ENCODE measurements at places on chromosomes 1 and 21.

DNA sequence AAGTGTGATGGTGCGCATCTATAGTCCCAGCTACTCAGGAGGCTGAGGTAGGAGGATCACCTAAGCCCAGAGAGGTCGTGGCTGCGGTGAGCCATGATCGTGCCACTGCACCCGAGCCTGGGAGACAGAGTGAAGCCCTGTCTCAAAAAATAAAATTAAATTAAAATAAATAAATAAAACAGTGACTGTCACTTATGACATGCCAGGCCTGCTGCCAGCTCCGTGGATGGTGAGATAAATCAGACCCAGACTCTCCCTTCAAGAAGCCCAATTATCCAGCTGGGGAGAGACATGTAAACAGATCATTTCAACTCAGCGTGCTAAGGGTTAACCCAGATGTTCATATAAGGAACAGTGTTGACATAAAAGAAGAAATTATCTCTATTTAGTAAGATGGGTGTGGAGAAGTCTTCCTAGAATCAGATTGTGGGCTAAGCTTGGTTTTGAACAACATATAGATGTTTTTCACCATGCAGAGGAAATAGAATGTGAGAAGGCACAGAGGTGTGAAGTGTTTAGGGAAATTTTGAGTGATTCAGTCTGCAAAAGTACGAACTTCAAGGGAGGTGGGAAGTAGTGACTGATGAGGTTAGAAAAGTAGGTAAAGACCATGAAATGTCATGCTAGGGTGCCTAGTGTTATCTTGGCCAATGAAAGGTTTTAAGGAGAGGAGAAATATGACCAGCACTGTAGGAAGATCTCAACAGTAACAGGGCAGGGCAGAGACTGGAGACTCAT lies 18.3 kb downstream of the YARS1 start:
- no peak for DNase-seq

DNA sequence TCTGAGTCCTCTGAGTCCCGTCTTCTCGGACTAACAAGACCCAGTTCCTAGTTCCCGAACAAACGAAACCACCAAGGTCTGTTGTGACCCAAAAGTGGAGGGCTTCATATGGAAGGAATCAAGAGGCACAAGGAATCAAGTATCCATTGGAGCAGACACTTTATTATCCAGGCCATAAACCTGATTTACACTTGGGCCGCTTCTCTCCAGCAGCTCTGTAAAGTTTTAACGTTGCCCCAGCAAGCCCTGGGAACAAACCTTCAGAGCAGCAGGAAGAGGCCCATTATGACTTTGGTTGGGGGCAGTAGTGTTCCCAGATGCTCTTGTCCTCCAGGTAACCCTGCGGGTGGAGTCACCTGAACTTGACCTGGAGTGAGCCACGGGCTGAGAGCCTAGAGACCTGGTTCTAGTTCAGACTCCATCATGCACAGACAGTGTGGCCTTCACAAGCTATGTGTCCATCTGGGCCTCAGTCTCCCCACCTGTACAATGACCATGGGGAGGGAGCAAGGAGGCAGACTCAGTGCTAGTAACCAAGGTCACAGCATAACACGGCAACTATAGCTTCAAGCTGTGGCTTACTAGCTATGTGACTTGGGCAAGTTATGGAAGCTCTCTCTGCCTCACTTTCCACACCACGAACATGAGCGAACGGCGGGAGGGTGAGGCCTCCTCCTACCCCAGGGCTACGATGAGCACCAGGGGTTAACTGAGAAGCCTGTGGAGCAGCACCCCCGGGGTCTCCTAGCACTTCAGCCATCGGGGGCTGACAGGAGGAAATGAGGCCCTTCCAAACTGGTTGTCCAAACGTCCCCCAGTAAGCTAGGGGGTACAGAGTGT lies 95.7 kb downstream of the GLIS1 start:
- DNase-seq: no peak

- no peak for DNase-seq
Observed at GRCh38 chr1:29136391-29136915, 12.8 kb upstream of the TMEM200B start.

- no peak for DNase-seq
Observed at GRCh38 chr1:43447891-43448708, 5.6 kb downstream of the HYI start.

- DNase-seq: no peak
Observed at GRCh38 chr1:167082511-167083027, 7.6 kb downstream of the GPA33 start.

GRCh38 chr1:183553764-183554163 lies 36.5 kb downstream of the NCF2 start:
- no peak for DNase-seq

- DNase-seq: no peak
Observed at GRCh38 chr1:89908672-89909436, 86.1 kb upstream of the ZNF326 start.

DNA sequence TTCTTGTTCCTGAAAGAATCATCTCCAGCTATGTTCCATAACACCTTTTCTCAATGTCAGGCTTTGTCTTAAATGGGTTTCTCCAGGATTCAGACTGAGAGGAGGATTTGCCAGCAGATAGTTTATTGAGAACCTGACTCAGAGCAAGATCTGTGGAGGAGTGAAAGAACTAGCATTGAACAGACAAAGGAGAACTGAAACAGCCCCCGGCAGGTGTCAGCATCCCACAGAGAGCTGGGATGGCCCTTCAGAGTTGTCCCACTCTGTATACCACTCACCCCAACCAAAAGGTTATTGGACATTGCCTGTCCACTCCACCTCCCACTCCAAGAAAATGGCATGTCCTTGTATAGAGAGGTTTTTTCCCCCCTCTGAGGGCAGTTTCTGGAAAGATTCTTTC lies 270.7 kb downstream of the PAPPA2 start:
- DNase-seq: no peak

GRCh38 chr1:224521904-224522734 lies 87.5 kb upstream of the WDR26 start:
- no peak for DNase-seq

DNA sequence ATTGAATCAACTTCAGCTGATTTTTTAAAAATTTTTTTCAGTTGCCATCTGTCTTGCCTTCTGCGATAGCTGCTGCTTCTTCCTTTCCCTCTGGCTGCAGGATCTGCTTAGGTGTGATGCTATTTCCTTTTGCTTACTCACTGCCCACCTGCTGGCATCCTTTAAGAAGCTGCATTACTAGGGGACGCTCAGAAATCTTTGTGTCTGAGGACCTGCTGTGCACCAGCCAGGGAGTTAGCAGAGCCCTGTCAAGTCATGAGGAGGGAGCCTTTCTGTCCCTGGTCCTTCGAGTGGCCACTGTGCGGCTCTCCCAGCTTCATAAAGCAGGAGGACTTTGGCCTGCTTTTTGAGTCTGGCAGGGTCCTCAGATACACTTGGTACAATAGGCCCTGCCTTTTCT lies 327.8 kb downstream of the USH2A start:
- no peak for DNase-seq

DNA sequence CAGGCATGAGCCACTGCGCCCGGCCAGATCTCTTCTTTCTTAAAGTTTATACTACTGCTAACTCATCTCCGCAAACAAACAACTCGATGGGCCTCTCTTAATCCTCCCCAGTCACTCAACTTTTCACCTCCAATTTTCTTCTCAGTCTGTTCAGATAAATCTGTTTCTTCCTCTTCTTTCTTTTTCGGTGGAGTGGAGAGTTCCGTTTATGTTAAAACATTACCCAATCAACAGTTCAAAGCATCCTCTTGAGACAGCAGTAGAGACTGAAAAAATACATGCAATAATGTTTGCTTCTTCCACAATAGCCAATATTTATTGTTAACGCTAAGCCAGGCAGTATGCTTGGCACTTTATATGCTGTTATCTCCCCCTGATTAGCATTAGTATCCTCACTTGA lies 1.4 kb upstream of the ANKRD13C start:
- no peak for DNase-seq

DNA sequence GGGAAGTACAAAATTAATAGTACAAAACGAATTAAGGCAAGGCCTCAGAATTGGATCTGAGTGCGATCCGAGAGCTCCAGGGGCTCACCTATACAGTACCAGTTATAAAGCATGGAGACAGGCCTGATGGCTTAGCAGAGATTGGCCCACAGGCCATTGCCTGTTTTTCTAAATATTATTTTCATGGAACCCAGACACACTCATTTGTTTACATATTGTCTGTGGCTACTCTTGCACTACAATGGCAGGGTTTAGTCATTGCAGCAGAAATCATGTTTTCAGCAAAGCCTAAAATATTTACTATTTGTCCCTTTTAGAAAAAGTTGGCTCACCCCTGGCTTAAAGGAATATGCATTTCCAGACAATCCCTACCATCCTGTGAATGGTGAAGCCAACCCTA lies 578.9 kb downstream of the PLPP3 start:
- no peak for DNase-seq

- DNase-seq: no peak
Observed at GRCh38 chr1:10693497-10694273, 102.8 kb downstream of the CASZ1 start.

- no peak for DNase-seq
Observed at GRCh38 chr1:109111386-109112055, 2.4 kb upstream of the ELAPOR1 start.

DNA sequence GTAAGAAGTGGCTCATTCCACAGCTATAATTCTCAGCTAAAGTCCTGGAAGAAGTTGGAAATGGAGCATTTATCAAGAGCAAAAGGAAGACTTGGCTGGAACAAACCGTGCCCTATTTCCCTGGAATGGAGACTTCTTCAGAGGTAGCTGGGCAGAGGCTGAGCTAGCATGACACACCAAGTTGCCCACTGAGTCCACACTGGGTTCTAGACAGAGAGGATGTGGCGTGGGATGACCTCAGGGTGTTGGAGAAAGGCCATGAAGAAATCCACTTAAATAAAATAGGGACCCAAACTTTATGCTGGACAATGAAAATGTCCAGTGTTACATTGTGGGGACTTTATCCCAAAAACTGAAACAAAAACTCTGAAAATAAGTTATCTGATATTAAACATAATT lies 116.2 kb downstream of the KCNJ6 start:
- DNase-seq: no peak

GRCh38 chr1:66351478-66351877 lies 182.5 kb upstream of the SGIP1 start:
- no peak for DNase-seq

DNA sequence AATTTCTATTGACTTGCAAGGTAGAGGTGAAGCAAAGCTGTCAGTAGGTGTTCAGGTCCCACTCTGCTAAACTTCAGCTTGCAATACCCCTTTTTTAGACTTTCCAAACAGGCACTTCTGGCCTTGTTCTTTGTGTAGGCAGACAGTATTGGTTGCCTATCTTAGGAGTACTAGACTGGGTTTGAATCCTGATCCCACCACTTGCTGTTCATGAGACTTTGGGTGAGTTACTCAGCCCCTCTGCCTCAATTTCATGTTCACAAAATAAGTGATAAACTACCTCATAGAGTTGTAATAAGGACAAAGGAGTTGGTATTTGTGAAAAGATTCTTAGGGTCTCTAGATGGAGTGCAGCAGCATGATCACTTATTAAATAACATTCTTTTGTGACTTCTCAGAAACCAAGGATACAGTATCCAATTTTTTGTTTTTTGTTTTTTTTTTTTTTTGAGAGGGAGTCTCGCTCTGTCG lies 5.2 kb downstream of the RCC1 start:
- no peak for DNase-seq

DNA sequence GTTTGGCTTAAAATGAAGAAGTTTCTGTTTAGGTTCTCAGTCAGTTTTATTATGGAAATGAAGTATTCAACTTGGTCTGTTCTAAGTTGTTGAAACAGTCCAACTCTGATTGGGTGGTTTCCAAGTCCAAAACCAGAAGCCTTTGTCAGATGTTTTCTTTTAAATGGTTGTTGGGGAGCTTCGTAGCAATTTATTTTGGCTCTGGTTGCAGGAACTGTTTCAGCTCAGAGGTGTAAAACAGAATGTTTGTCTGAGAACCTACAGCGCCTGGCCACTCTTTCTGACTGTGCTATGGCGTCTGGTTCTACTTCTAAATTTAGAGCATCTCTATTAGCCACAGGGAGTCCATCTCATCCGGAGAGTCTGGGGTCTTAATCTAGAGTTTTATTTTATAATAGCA lies 582.6 kb upstream of the TMPRSS15 start:
- no peak for DNase-seq

GRCh38 chr1:22476566-22476965 lies 24.9 kb downstream of the ZBTB40 start:
- DNase-seq: no peak

DNA sequence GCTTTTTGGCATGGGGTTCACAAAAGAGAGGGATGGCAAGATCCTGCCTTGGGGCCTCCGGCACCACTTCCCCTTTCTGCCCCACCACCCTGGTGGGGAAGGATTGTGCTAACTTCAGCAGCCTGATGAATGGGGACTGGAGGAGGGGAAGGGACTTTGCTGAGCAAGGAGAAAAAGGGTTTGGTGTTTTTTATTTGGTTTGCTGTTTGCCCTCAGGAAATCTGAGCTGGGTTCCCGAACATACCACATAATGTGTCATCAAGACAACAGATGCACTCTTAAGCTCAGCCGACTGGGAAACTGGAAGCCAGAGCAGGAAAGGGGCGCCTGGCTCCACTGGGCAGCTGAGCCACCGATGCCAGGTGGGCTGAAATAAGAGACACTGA lies 19.8 kb downstream of the OLFML2B start:
- no peak for DNase-seq

DNA sequence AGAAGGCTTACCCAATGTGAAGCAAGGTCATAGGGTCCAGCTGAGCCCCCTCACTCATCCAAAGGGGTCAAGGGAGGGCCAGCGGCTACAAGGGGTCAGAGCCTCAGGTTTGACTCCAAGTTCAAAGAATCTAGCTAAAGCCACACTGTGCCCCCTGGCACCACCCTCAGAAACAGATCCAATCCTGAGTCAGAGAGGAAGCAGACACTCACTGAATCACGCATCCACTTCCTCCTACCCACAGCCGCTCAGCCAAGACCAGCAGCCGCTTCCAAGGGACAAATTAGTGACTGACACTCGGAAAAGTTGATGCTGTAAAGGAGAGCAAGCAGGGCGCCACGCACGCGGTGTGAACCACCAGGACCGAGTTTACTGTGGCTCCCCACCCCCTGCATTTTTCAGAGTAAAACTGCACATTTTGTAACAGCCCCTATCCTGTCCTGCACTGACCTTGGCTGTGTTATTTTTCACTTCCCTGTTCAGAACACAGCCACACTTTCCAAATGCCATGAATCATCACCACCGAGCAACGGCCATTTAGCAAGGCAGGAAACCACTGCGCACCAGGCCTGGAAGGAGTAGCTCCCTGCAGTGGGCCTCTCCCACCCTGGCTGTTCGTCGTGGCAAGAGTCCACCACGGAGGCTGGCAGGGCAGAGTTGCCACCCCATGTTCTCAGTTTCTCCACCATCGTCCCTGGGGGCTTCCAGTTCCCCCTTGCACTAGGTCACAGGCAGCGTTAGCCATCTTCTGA lies 147.8 kb downstream of the TOMM20 start:
- DNase-seq: peak; percentile 35

Data from activated CD8-positive, alpha-beta memory T cell treated with anti-CD3 and anti-CD28 coated beads for 1 hour (primary cell).